ENCODE measurements at places on chromosomes 1 and 21. TPM values are rescaled to one million over a fixed set of nuclear protein-coding genes. Genes with fewer than 3 reads are reported as not detected.

DNA sequence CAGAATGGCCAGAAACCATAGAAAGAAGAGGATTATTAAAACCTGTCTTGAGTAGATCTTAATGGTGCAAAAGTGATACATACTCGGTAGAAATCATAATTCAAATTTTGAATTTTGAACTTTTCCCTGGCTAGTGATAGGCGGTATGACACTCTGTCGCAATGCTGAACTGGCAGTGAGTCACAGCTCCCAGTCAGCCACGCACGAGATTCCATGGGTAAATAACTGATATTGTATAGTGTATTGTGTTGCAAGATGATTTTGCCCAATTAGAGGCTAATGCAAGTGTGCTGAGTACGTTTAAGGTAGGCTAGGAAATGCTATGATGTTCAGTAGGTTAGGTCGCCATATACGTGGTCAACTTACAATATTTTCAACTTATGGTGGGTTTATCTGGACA lies 207.0 kb downstream of the SIPA1L2 start:
- no peak for DNase-seq

DNA sequence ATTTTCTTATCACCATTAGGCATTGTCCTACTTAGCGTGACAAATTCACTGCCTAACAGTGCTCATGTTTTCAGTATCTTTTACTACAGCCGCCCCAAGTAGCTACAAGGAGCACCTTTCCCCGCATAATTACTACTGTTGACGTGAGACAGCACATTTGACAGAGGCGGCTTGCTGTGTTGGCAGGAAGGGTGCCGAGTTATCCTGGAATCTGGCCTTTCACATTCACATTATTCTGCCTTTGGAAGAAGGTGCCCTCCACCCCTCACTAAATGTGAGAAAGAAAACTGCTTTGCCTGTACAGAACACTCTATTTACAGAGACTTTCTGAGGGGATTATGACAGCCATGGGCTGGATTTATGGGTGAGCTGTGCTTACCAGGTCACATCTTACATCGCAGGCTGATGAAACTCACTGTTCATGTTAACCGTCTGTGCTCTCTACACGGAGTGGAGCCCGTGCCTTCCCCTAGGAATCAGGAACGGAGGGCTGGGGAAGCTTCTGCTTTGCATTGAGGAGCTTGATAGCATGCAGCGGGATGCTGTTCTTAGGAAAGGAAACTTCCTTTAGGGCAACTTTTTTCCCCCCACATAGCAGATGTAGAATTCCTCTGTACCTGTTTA lies 148.0 kb upstream of the ZRANB2 start:
- DNase-seq, result no peak

The GJC2 gene
- total RNA-seq, result 6.9 TPM

DNA sequence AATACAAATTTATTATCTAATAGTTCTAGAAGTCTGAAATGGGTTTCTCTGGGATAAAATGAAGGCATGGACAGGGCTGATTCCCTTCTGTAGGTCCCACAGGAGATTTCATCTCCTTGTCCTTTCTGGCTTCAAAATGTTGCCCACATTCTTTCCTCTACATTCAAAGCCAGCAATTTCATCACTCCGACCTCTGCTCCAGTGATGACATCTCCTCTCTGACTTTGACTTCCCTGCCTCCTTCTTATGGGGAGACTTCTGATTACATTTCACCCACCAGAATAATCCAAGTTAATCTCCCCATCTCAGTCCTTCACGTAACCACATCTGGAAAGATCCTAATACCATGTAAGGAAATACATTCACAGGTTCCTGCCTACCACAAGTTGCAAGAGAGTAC lies 358.0 kb upstream of the C1orf87 start:
- DNase-seq, result no peak

GRCh38 chr1:25765923-25766589 lies 33.9 kb upstream of the SELENON start:
- DNase-seq, result no peak

The RAP1A gene
- total RNA-seq, result 118 TPM

The F3 gene
- 113 TPM for total RNA-seq

- no peak for DNase-seq
Observed at GRCh38 chr1:43952731-43953346, 6.1 kb downstream of the IPO13 start.

DNA sequence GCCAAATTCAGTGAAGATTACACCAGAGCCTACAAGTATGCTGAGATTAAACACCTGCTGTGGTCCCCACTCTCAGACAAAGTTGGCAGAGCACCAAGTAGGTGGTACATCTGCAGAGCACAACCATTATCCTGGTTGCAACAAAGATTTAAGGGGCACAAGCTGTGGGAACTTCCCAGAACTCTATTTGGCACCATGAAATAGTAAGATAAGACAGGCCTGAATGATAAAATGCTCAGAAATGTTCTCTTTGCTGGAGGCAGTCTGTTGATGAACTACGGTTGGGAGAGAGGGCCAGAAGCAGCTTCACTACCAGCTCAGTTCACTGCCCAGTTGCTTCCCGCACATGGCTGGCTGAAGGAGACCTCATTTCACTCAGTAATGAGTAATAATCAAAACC lies 19.9 kb downstream of the RPL5 start:
- no peak for DNase-seq

- peak; percentile 63 for DNase-seq
Observed at GRCh38 chr1:16208270-16208987, 4.0 kb downstream of the ARHGEF19 start.

Measured in upper lobe of right lung (tissue), 1 donor.